ENCODE measurements at places on chromosomes 4 and X.

DNA sequence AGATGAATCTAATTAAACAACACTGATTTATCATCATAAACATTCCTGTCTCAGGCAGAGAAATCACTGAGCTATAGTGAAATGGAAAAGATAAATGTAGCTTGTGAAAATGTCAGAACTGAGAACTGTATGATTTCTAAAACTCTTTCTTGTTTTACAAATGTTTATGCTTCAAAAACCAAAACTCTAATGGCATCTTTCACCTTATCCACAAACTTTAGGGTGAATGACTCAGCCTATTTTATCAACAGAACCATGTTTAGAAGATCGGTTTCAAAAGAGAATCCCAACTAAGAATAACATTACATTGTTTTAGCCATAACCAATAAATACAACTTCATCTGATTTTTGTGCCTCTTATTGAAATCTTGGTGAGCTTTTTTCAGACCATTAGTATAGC, 21.4 kb downstream of the NKX6-1 start:
- DNase-seq = no peak

GRCh38 chrX:135185795-135186443, 14.7 kb upstream of the CT55 start:
- DNase-seq = no peak

- no peak for DNase-seq
These were observed 98.6 kb downstream of the HUWE1 start for GRCh38 chrX:53587795-53588420.

DNA sequence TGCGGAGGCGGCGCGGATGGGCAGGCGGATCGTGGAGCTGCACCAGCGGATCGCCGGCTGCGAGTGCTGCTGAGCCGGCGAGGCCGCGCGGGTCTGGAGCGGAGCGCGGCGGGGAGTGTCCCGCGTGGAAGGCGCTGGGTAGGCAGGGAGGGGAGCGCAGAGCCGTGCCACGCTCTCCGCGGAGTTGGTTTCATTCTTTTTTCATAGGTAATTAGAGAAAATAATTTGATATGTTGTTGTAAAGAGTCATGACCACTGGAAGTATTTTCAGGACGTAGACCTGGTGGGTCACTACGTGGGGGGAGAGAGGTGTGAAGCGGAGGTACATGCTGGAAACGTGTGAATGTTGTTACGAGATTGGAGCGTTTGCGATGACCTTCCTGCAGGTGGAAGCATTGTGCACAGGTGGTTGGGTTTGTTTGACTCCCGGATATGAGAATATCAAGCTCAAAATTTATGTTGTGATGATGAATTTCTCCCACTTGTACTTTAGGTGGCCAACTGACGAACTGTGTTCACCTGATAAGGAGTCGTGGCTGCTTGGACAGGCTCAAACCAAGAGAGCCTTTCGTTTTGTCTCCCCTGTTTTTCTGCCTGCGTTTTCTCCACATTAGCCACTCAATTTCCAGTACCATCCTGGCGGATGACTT, 19.1 kb upstream of the S100P start:
- no peak for DNase-seq

- DNase-seq = no peak
These were observed 286.5 kb upstream of the ADGRL3 start for GRCh38 chr4:60913671-60914070.

- DNase-seq = no peak
These were observed 353.2 kb upstream of the MAGEB2 start for GRCh38 chrX:29862126-29862677.

GRCh38 chrX:81205551-81205950, 3.6 kb downstream of the SH3BGRL start:
- no peak for DNase-seq

DNA sequence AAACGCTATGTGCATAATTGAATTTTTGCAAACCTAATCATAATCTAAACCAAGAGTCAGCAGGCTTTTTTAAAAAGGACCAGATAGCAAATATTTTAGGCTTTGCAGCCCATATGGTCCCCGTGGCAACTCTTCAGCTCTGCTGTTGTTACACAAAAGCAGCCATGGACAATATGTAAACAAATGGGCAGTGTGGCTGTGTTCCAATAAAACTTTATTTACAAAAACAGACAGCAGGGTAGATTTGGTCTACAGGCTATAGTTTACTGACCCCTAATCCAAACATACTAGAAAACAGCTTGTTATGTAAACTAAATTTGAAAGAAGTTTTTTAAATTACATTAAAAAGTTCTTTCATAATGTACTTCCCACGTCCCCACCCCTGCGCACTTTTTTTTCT, 53.1 kb downstream of the FUNDC1 start:
- no peak for DNase-seq

DNA sequence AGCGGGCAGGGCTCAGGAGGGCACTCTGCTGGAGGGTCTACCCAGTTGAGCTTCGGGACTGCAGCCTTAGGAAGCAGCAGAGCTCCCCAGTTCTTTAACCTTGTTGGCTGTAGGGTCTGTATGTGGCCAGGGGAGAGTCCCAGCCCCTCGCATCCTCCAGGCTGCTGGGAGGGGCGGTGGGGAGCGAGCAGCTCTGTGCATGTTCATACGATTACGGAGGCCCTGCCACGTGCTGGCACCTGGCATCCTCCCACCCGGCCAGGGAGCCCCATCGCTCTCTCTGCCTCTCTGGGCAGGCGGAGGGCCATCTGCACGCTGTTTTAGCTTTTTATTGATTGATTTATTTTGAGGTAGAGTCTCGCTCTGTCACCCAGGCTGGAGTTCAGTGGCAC, 21.2 kb downstream of the NSG1 start:
- DNase-seq = no peak

DNA sequence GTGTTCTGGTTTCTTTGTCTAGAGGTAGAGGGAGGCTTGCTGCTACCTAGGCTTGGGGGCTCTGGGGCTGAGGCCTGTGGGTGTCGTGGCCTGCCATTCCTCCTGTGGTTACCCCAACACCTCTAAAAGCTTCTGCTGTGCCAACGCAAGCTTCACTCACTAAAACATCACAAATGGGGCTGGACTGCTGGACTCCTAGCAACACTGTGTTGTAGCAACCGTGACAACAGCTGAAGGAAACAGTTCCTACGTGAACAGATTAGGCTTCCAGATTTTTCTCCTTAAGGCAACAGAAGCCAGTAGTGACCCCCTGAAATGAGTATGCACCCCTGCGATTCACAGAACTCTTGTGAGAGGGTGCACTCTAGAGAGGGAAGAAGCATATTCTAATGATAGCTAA, 138.3 kb upstream of the TEX13D start:
- DNase-seq = no peak

DNA sequence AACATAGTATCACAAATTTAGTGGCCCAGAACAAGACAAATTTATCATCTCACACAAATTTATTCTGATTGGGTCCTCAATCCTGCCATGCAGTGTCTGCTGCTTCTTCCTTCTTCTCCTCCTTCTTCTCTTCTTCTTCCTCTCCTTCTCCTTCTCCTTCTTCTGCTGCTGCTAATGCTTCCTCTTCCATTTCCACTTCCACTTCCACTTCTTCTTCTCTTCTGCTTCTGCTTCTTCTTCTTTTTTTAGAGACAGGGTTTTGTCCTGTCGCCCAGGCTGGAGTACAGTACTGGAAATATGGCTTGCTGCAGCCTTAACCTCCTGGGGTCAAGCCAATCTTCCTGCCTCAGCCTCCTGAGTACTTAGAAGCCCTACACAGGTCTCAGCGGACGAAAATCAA, 37.5 kb downstream of the FGFBP1 start:
- no peak for DNase-seq

DNA sequence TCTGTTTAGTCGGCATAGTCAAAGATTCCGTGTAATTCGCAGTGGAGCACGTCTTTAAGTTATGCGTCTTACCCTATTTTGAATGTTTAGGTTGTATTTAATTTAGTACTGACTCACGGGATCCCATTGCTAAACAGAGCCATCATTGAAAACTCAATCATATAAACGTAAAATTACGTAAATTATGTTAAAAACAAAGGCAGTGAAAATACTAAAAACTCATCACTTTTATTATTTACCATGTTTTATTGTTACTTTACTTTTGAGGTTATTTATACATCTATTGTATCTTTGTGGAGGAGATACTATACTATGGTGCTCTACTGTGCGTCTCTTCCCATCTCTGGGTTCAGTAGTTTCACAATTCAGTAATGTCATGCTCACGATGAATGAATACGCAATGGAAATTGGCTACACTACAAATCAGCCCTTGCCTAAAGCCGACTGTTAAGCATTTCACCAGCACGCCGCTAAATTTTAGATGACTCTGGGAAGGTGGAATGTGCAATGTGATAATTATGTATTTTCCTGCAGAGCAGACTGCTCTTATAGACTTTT, 944 bp downstream of the FUNDC2 start:
- DNase-seq = no peak

- no peak for DNase-seq
These were observed 44.0 kb downstream of the MGST2 start for GRCh38 chr4:139709660-139710059.

GRCh38 chr4:76457885-76458284, 22.9 kb downstream of the SHROOM3 start:
- DNase-seq = no peak

Measured in kidney epithelial cell (primary cell).